ENCODE measurements at places on chromosomes 3 and 15.

DNA sequence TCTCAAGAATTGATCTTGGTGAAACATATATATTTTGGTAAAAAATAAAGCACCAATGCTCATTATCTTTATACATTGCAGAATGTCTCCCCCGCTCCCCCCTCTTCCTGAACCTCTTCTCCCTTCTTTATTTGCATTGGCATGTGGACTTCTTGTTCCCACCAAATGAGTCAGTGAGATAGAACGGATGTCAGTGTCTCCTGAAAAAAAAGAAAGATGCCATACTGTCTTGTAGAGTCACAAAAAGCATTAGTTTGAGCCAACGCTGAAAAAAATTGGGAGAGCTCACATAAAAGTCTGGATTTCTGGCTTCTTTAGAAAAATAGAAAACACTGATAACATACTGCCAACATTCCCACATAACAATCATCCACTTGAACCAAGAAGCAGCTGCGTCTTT, 32.0 kb upstream of the STXBP5L start:
- DNase-seq = no peak

DNA sequence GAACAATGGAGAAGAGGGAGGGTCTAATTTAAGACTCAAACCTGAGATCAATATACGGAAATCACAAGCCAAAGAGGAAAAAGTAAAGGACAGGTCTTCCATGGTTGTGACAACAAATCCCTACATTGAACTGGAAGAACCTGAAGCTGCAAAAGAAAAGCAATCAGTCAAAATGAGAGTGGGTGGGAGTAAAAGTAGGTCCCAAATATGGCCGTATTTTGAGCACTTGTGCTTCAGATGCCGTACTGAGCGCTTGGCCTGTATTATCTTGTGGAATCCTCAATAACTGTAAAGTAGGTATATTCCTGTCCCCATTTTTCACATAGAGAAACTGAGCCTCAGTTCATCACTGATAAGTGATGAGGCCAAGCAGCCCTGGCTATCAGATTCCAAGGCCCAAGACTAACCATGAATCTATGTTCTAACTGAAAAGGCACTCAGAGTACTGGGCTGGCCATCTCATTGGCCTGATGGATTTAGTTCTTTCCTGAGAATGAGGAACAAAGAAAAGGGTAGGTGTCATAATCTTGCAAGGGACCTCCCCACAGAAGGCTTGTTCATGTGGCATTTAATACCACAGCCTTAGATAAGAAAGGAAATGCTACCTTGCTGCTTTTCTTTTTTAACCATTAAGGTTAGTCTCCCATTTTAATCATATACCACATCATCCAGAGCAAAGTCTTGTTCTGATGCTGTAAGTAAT, 52.5 kb downstream of the LRRN1 start:
- no peak for DNase-seq

GRCh38 chr15:73631915-73632669, 1.1 kb downstream of the NPTN start:
- DNase-seq = no peak

DNA sequence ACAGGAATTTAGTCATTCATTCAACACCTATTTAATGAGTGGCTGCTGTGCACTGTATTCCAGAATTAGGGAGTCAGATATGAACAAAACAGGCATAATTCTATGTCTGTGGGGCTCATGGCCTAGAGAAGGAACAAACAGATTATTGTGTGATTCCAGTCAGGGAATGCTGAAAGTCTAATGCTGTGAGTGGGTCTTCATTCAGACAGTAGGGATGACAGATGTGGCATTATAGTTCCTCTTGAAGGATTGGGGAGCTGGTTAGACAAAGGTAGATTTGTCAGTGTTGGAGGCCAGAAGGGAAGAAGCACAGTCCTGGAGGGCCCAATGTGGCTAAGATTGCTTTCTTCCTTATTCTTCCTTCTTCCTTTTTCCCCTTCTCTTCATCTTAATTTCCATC, 226.4 kb upstream of the EIF1B start:
- DNase-seq = no peak

DNA sequence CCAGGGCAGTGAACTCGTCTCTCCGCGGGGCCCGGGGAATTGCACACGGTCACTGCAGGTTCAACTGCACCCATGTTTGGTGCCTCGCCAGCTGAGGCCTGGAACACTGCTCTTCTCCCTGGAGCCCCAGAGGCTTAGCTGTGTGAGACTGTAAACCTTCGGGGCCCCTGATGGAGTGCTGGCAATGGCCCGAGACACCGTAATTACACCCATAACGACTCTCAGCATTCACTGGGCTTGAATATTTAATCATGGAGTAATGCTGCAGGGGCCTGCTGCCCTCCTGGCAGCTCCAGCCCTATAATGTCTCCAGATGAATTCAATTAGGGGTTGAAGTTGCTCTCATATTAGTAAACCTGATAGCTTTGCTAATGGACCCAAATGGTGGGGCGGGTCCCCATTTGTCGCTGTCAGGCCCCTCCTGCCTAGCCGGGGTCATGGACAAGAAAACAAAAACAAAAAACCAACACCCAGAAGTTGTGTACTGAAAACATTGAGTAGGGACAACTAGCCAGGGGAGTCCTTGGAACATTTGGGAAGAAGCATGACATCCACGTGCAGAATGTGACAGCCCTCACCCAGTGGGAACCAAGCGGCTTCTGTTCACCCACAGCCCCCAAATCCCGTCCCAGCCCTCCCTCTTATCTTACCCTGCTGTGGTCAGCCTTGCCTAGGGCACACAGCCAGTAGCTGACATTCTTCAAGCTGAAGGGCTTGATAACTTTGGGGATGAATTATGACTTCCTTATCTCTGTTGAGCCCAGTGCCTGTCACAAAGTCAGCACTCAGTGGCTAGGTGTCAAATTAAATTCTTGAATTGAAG, 74.3 kb upstream of the SCN5A start:
- DNase-seq = no peak

GRCh38 chr3:153146191-153147053, 15.6 kb upstream of the RAP2B start:
- DNase-seq = no peak

GRCh38 chr3:134003066-134003465, 26.7 kb downstream of the SLCO2A1 start:
- no peak for DNase-seq

DNA sequence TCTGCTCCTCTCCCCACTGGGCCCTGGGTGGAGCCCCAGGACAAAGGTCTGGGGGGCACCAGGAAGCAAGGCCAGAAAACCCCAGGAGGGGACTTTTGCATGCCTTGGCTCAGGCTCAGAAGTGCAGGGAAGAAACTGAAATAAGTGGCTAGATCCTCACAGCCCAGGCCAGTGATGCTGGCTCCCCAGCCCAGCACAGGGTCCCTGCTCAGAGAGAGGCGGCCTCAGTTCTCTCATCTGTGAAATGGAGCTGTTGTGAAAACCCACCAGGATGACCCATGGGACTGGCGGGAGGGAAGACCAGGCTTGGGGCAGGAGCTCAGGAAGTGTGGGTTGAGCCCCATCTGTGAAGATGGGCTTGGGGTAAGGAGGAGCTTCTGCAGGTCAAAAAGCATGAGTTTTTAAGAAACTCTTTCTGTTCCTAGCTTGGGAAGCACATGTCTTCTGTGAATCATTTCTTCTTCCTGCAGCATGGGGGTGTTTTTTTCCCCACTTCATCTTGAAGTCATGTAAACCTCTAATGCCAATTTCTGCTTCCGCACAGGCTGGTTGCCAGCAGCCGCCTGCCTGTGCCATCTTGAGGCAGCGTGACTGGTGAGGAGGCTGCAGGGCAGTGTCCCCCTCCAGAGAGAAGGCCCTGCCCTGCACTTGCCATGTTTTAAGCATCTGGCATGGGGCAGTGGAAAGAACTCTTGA, 118.6 kb downstream of the SMAD6 start:
- DNase-seq = no peak

DNA sequence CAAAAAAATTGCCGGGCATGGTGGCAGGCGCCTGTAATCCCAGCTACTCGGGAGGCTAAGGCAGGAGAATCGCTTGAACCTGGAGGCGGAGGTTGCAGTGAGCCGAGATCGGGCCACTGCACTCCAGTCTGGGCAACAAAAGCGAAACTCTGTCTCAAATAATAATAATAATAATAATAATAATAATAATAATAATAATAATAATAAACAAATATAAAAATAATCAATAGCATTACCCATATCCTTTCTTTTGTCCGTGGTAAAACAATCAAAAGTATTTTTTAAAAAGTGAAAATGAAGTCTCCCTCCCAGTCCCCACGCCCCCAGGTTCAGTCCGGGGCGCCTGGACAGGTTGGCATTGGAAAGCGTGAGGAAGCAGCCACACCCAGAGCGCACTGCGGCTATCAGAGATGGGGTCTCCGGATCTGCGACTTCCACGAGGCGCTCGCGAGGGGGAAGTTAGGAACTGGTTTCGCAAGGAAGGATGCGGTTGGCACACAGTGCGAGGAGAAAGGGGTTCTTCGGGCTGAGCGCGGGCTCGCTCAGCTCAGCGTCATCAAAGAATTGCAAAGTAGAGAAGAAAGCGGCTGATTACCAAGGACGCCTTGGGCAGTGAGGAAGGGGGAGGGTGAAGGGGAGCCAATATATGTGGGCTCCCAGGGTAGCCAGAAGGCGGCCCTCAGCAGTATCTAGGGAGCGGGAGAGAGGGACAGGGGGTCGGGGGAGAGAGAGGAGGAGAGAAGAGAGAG, 69.5 kb upstream of the EPHB3 start:
- no peak for DNase-seq

GRCh38 chr3:197499427-197499826, 56.3 kb downstream of the BDH1 start:
- no peak for DNase-seq

DNA sequence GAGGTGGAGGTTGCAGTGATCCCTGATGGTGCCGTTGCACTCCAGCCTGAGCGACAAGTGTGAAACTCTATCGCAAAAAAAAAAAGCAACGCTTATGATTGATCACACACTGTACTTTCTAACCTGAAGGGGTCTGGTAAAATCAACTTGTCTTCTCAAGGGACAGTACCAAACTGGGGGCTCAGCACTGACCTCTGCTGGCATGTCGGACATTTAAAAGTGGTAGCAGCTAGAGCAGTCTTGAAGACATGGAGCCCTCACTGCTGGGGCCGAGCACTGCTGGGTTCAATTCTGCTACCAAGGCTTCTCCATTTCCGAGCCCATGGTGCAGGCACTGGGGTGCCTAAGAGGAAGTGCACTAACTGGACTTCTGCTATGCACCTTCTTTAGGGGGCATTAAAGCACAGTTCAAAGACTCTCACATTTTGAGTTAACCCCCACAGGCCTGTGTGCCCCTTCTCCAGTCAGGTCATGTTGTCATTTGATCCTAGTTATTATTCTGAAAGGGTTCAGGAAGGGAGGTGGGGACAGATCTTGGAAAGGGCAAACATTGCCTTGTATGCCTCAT, 26.4 kb upstream of the LAMP3 start:
- DNase-seq = no peak
